Neural crest cell (in vitro differentiated cells): ENCODE measurements at places on chromosomes 16 and 17.

- no peak for DNase-seq
These were observed 1.4 kb upstream of the PIPOX start for GRCh38 chr17:29041571-29041970.

- no peak for DNase-seq
These were observed 122.6 kb downstream of the USP22 start for GRCh38 chr17:20920095-20920814.

DNA sequence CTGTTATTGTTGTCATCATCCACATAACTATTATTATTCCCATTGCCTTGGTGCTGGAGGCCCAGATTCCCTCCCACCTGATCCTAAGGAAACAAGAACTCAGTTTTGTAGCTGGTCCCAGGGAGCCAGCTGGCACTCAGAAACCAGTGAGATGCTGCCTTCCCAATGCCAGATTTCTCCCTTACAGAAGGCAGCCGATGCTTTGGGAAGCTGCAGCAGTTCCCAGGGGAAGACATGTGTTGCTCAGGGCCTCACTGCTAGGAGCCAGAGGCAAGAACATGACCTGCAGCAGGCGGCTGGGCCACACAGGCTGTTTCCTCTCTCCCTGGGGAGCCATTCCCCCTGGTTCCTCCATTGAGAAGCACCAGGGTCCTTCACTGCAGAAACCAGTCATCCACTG lies 59.9 kb upstream of the GRIN2A start:
- no peak for DNase-seq

DNA sequence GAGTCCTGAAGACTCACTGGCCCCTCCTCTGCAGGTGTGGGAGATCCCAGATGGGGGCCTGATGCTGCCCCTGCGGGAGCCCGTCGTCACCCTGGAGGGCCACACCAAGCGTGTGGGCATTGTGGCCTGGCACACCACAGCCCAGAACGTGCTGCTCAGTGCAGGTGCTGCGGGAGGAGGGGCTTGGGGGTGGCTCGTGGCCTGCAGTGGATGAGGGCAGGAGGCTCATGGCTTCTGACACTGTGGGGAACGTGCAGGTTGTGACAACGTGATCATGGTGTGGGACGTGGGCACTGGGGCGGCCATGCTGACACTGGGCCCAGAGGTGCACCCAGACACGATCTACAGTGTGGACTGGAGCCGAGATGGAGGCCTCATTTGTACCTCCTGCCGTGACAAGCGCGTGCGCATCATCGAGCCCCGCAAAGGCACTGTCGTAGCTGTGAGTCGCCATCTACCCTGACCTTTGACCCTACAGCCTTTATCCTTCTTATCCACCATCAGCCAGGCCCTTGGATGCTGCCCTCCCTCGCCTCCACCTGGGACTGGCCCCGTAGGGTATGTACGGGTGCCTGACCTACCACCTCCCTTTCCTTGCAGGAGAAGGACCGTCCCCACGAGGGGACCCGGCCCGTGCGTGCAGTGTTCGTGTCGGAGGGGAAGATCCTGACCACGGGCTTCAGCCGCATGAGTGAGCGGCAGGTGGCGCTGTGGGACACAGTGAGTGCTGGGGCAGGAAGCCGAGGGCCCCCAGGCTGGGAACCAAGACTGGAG lies 3.6 kb downstream of the CORO1A start:
- DNase-seq = peak; percentile 51

DNA sequence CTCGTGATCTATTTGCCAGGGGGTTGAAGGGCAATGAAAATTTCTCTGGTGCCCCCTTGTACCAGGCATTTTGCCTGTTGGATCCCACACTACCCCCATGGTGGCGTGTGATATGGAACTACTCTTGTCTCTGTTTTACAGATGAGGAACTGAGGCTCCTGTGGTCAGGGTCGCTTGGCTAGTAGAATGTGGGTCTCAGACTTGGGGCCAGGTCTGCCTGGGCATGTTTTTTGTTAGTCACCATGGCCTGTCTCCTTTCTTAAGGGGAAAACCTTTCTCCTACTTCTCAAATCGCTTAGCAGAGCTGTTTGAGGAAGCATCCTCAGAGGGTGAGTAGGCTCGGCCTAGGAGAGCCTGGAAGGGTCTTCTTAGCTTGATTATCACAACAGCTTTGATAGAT lies 51.2 kb downstream of the CLEC16A start:
- no peak for DNase-seq

GRCh38 chr16:67922221-67922620 lies 9.4 kb downstream of the CTRL start:
- DNase-seq = no peak

DNA sequence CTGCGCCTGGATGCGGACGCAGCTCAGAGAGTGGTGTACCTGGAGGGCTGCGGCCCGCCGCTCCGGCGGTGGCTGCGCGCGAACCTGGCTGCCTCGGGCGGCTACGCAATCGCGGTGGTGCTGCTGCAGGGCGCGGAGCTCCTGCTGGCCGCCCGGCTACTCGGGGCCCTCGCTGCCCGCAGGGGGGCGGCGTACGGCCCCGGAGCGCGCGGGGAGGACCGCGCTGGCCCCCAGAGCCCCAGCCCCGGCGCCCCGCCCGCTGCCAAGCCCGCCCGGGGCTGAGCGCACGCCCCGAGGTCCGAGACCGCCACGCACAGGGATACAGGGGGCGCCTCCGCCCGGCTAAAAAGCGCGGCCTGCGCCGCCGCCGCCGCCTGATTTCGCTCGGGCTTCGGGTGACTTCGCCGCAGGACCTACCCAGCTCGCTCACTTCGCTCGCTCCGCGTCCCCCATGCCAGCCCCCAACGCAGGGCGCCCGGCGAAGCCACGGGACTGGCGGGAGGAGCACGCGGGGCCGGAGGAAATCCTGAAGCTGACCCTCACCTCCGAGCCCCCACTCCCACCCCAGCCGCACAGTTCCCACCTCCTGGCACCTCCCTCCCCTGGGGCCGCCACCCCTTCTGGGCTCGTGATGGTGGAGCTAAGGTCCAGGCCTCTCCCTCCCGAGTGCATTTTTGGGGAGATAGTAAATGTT lies 8.2 kb downstream of the PDE6G start:
- no peak for DNase-seq

DNA sequence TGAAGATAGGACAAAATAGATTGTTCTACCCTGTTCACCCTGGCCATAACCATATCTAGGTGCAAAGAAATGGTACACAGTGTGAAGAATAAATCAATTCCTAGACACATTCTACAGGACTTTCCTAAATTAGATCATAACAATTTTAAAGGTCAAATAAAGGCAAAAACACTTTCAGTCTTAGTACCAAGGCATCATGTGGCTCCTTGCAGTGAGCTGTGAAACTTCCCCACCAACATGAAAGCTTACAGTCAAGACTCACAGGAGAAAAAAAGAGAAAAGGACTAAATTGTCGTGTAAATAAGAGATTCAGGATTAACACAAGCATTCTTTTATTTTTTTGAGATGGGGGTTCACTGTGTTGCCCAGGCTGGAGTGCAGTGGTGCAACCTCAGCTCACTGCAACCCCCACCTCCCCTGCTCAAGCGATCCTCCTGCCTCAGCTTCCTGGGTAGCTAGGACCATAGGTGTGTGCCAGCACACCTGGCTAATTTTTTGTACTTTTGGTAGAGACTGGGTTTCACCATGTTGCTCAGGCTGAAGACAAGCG lies 14.2 kb downstream of the NSMCE1 start:
- no peak for DNase-seq

GRCh38 chr17:71413935-71414334 lies 706.9 kb upstream of the SOX9 start:
- no peak for DNase-seq

- DNase-seq = no peak
These were observed 32.0 kb downstream of the VAT1L start for GRCh38 chr16:77820340-77820739.
